Stimulated activated CD8-positive, alpha-beta memory T cell treated with anti-CD3 and anti-CD28 coated beads, Interleukin-15, amount 100 ng/mL, for 48 hours (primary cell): ENCODE measurements at places on chromosomes 5 and 9.
A peak's percentile ranks its signal among the peaks of the same experiment; 100 is the strongest.

- no peak for DNase-seq
These were observed 78.4 kb downstream of the TMEM252 start for GRCh38 chr9:68462105-68462775.

DNA sequence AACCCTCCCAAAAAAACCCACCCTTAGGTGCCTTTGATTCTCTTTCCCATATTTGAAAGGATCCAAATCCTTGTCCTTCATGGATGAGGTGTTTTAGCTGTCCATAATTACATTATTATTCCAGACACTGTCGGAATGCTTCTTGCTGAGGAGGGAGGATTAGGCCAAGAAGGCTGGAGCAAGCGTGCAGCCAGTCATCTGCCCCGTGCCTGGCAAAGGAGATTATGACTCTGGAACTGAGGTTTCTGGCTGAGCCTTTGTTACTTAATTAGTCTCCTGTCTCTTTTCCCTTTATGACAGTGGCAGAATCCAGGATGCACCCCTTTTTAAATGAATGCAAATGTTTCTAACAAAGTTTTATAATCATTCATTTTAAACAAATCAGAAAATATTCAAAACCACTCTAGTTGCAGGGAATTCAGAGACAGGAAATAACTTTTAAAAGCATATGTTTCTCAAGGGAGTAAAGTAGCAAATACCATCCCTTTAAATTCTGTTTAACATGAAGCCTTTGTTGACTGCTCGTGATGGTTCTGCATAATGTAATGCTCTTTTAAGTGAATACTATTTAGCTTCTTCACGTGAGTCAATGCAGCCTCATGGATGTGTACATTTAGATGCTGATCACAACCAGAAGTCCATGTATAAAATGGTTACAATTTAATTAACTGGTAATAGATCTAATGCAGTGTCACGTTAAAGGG lies 69.8 kb downstream of the GALNT10 start:
- DNase-seq = no peak

DNA sequence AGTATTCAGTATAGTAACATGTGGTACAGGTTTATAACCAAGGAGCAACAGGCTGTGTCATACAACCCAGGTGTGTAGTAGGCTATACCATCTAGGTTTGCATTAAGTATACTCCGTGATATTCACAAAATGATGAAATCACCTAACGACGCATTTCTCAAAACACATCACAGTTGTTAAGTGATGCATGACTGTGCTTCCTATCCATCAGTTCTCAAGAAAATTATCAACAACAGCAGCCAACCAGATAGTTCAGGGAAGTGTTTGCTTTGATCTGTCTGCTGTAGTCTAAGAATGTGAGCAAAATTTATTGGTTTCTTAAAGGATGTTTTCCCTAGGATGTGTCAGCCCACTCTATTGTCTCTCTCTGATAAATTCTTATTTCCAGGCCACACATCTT lies 7.4 kb downstream of the ZBTB26 start:
- no peak for DNase-seq

GRCh38 chr9:101462558-101462957 lies 27.0 kb upstream of the ALDOB start:
- no peak for DNase-seq

DNA sequence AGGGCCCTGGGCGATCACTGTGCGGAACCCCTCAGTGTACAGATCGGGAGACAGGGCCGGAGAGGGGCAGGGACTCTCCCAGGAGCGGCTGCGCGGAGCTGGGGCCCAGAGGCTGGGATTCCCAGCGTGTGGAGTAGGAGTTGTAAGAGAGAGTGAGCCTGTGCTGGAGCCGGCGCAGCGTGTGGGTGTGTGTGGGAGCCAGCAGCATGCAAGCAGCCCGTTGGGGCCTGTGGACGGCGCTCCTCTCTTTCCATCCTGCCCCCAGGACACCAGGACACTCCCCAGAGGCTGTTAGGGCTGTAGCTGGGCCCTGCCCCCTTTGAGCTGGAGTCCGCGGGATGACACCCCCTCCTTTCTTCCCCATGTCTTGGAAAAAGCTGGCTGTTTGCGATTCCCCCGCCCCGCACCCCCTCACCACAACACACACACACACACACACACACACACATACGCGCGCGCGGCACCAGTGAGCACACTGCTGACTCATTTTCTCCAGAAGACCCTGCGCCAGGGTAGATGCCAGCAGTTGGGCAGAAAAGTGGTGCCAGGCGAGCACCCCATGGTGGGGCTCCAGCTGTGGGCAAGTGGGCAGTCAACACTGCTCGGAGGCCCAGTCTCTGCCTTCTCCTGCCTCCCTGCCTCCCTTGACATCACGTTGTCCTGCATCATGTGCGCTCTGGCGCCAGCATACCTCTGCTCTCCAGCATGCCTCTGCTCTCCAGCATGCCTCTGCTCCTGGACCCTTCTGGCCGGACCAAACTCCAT lies 1.5 kb downstream of the COL27A1 start:
- DNase-seq = no peak

- DNase-seq = peak; percentile 53
These were observed 190.0 kb downstream of the FANCC start for GRCh38 chr9:95127249-95128176.

GRCh38 chr5:102231693-102232619 lies 64.1 kb downstream of the SLCO4C1 start:
- no peak for DNase-seq

DNA sequence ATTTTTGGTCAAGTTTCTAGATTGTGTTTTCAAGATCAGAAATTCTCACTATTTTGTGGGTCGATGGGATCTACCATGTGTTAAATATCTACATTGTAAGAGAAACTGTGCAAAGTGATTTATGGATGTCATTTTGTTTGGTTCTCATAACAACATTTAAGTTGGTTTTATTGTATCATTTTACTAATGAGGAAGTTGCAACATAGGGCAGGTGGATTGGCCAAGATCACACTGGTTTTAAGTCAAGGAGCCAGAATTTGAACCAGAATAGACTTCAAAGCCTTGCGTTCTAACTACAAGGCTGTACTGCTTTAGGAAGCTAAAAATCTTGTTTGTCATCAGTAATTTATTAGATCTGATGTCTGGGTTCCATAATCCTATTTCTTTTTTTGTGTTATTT lies 23.4 kb downstream of the SH3TC2 start:
- no peak for DNase-seq

GRCh38 chr9:100150214-100150613 lies 51.2 kb downstream of the INVS start:
- DNase-seq = no peak

- DNase-seq = no peak
These were observed 83.9 kb upstream of the HCN1 start for GRCh38 chr5:45779874-45780671.

DNA sequence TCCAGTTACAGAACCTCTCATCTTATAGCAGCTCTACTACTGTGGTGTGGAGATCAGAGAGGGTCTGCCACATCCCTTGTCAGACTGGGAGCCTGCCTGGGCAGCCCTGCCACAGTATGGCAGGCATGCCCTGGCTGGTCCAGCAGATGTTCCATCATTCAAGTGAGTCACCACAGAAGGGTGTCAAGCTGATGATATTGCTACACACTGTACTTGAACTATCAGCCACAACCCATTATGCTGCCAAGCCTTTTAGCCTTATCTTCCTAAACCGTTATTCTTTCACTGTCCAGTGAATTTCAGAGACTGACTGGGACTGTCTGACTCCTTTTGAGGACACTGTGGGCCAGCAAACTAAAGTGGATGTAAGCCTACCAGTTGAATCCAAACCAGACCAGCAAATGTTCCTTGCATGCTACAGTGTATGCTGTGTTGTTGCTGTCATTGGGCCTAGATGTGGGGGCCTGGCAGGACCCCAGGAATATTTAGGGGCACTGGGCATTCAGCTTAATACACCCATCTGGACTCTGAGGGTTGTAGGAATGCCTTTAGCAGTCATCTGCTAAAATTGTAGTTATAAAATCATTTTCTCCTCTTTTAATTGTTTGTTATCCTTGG lies 202.6 kb downstream of the NR3C1 start:
- DNase-seq = no peak

DNA sequence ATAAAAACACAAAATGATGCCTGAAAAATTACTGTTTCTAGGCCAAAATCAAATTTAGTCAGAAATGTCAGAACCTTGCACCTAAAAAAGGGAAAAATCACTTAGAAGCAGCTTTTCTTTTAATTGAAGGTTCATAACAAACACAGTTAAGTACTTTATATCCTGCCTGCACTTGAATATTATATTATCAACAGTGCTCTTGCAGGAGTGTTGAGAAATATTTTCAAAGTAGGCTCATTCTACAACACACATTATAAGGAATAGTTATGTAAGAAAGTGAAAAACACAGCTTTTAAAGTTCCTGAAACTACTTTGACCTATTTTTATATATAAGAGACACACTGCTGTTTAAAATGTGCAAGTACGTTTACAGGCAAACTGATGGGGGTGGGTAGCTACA lies 8.3 kb downstream of the EDIL3 start:
- DNase-seq = no peak

GRCh38 chr5:68482199-68482598 lies 266.6 kb downstream of the PIK3R1 start:
- no peak for DNase-seq

- no peak for DNase-seq
These were observed 384.1 kb downstream of the DMRT2 start for GRCh38 chr9:1434052-1434767.

DNA sequence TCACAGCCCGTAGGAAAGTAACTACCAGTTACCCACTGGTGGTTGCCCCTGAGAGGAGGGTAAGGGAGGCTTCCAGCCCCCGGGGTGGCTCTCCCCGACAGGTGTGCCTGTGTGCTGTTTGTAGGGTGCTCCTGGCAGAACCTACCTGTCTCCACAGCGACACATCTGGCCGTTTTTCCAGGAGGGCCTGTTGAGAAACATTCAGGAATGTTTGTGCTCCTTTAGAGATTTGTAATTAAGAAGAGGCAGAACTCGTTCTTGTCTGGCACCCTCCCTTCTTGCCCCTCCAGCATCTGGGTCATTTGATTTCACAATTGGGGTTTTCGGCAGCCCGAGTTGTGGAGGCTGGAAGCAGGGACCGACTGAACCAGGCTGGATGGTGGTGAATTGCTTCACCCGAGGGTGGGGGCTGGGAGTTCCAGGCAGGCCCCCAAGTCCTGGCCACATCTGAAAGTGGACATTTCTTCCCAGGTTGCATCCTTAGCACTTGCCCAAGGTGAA lies 74.2 kb downstream of the WWC1 start:
- no peak for DNase-seq

- no peak for DNase-seq
These were observed 42.1 kb downstream of the ZNF366 start for GRCh38 chr5:72465066-72465465.

GRCh38 chr5:53041071-53041692 lies 52.0 kb downstream of the ITGA2 start:
- no peak for DNase-seq

DNA sequence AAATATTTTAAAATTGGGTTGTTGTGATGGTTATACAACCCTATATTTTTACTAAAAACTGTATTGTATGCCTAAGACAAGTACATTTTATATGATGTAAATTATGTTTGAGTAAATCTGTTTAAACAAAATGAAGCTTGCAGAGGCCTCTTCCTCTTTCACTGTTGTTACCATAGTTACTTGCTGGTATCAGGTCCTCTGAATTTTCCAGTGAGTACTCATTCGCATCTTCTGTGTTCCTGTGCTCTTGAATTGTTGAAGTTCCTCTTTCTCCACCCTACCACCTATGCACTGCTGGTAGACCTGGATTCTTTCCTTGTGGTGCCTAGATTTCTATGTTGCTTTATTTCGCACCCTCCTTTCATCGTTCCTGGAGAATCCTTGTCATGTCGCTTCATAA lies 938.5 kb upstream of the ACO1 start:
- no peak for DNase-seq

GRCh38 chr9:128845186-128845931 lies 15.8 kb upstream of the SPOUT1 start:
- no peak for DNase-seq

- no peak for DNase-seq
These were observed 389.8 kb downstream of the NR2F1-AS1 start for GRCh38 chr5:93191035-93191817.
